Thyroid gland (tissue), 4 donors: ENCODE measurements at places on chromosomes 5 and 9. TPM values are rescaled to one million over a fixed set of nuclear protein-coding genes. Genes with fewer than 3 reads are reported as not detected.

The CD274 gene
- total RNA-seq, result 6.1 TPM

The BARHL1 gene
- total RNA-seq, result not detected

The DELE1 gene
- total RNA-seq, result 81.5 TPM

The CDKN2B-AS1 gene
- total RNA-seq, result 0.38 TPM

The RIGI gene
- total RNA-seq, result 10.2 TPM

The PTTG1 gene
- total RNA-seq, result 42.6 TPM

The PTPRD gene
- 19.6 TPM for total RNA-seq

The EQTN gene
- not detected for total RNA-seq

The SLC28A3 gene
- 0.15 TPM for total RNA-seq

The GABRA1 gene
- not detected for total RNA-seq

The ANKRD18B gene
- 0.94 TPM for total RNA-seq

The OMD gene
- total RNA-seq, result 52.4 TPM

The SLC22A4 gene
- total RNA-seq, result not detected

The LURAP1L gene
- 3.7 TPM for total RNA-seq

The FBXO38 gene
- 49.6 TPM for total RNA-seq

The PCDHGA11 gene
- total RNA-seq, result 8.0 TPM

The ZBED3 gene
- 17.1 TPM for total RNA-seq

The FGFR4 gene
- total RNA-seq, result 0.49 TPM

The ENTPD2 gene
- total RNA-seq, result 0.22 TPM

The PCDHGC5 gene
- 1.8 TPM for total RNA-seq

The MEIKIN gene
- total RNA-seq, result not detected

The CATSPER3 gene
- not detected for total RNA-seq

The IL4 gene
- not detected for total RNA-seq

The SPATA24 gene
- total RNA-seq, result 14.2 TPM

The PTCH1 gene
- 19.4 TPM for total RNA-seq

The SLC45A2 gene
- total RNA-seq, result not detected

The SYK gene
- total RNA-seq, result 50.7 TPM

The CCNJL gene
- 10.1 TPM for total RNA-seq

The ROPN1L gene
- 2.0 TPM for total RNA-seq

The SPINK4 gene
- not detected for total RNA-seq

The SLC2A6 gene
- 2.4 TPM for total RNA-seq

The TICAM2 gene
- total RNA-seq, result 1.1 TPM

The PRRC1 gene
- 79.0 TPM for total RNA-seq
